ENCODE measurements at places on chromosomes 7 and 10. TPM values are rescaled to one million over a fixed set of nuclear protein-coding genes. Genes with fewer than 3 reads are reported as not detected.

CYP3A7 gene
- total RNA-seq = 1.6 TPM

GDI2 gene
- 174 TPM for total RNA-seq

RASA4B gene
- 30.0 TPM for total RNA-seq

HMX2 gene
- total RNA-seq = not detected

GIMAP4 gene
- total RNA-seq = 83.3 TPM

DNA sequence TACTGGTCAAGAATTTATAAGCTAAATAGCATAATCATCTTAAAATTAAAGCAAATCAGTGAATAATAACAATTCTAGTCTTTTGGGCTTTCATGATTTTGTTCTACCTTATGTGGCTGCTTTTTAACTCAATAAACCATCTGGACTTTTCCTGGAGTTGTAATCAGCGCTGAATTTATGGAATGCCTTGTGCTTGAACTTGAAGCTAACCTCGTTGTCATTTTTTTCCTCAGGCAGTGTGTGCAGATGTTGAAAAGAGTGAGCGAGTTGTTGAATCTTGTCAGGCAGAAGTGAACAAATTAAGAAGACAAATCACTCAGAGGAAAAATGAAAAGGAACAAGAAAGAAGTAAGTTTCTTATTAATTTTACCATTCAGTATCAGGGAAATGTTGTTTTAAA lies 29.5 kb downstream of the ABRAXAS2 start:
- no peak overlapping the region for H3K27ac ChIP-seq
- no peaks in the 10 kb centered on the region for H3K4me1 ChIP-seq
- DNase-seq = no peak
- no peak overlapping the region for H3K4me3 ChIP-seq
- H3K27me3 ChIP-seq = no peaks in the 10 kb centered on the region

DNA sequence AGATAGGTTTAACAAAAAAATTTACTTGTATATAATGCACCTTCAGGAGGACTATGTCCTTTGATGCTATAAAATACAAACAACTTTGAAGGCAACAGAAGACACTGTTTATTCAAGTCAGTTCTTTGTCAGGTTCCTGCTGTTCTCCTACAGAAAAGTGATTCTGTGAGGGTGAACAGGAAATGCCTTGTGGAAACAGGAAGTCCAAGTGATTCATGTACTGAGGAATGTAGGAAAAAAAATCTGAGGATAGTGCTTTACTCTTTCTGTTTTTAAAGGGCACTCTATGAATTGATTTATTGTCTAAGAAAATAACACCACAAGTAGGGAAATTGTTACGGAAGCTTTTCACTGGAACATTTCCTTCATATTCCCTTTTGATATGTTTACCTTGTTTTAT lies 171.9 kb downstream of the HDAC9 start:
- no peaks in the 10 kb centered on the region for H3K27me3 ChIP-seq
- H3K27ac ChIP-seq = no peak overlapping the region
- H3K4me1 ChIP-seq = no peaks in the 10 kb centered on the region
- H3K36me3 ChIP-seq = no peaks in the 10 kb centered on the region

DNA sequence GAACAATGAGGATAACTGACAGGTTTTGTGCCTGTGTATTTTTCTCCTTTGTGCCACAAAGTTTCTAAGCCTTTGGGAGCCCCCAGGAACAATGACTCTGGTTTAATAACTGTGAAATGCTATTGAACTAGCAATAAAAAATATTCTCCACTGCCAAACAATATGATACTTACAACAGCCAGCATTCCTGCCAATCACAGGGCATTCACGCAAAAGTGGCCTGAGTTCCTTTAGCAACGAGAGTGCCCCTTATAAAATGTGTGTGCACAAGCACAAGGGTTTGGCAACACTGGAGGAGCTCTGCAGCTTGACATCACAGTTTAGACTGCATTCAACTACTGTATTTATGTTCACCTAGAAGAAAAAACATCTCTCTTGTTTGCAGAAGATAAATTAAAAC lies 412.9 kb upstream of the NFE2L3 start:
- DNase-seq = no peak
- H3K27me3 ChIP-seq = no peaks in the 10 kb centered on the region

DNA sequence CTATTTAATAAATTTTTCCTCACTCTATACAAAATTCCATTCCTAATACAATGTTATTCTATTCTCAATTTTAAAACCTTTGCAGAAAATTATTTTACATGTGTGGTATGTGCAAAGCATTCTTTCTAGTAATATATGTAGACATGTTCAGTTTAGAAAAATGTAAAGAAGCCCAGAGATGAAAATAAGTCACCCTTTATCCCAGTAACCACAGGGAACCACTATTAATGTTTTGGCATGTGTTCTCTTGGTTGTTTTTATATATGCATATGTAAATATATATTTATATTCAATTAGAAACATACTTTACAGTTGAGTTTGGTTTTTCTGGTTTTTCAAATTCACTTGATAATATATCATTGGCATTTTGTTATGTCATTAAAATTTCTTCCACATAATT lies 14.8 kb upstream of the GLCCI1 start:
- H3K4me1 ChIP-seq = no peaks in the 10 kb centered on the region
- no peak overlapping the region for H3K4me3 ChIP-seq
- DNase-seq = no peak
- no peak overlapping the region for H3K27ac ChIP-seq

- DNase-seq = no peak
- H3K36me3 ChIP-seq = peaks cover 35% of the 10 kb centered on the region
- no peak overlapping the region for H3K27ac ChIP-seq
- no peak overlapping the region for H3K4me3 ChIP-seq
- peaks cover 12% of the 10 kb centered on the region for H3K4me1 ChIP-seq
- no peaks in the 10 kb centered on the region for H3K27me3 ChIP-seq
These were observed 6.3 kb downstream of the NDUFB2 start for GRCh38 chr7:140702774-140703173.

GRCh38 chr7:139777133-139777891 lies 486 bp downstream of the HIPK2 start:
- H3K27ac ChIP-seq = peak overlapping the region; percentile 92
- peak; percentile 72 for DNase-seq
- no peaks in the 10 kb centered on the region for H3K27me3 ChIP-seq
- H3K4me1 ChIP-seq = peaks cover 15% of the 10 kb centered on the region

- H3K27me3 ChIP-seq = no peaks in the 10 kb centered on the region
- no peak for DNase-seq
- H3K36me3 ChIP-seq = no peaks in the 10 kb centered on the region
- peak overlapping the region; percentile 78 for H3K4me3 ChIP-seq
These were observed 1.3 kb downstream of the MOSPD3 start for GRCh38 chr7:100613412-100614175.

- no peak for DNase-seq
- H3K27me3 ChIP-seq = no peaks in the 10 kb centered on the region
- H3K4me1 ChIP-seq = no peaks in the 10 kb centered on the region
- no peaks in the 10 kb centered on the region for H3K36me3 ChIP-seq
- no peak overlapping the region for H3K27ac ChIP-seq
These were observed 123.9 kb downstream of the TAX1BP1 start for GRCh38 chr7:27863880-27864279.

GRCh38 chr7:38973760-38974159 lies 3.9 kb upstream of the POU6F2 start:
- H3K36me3 ChIP-seq = no peaks in the 10 kb centered on the region
- no peaks in the 10 kb centered on the region for H3K4me1 ChIP-seq
- no peak overlapping the region for H3K27ac ChIP-seq
- H3K4me3 ChIP-seq = no peak overlapping the region

- H3K4me1 ChIP-seq = no peaks in the 10 kb centered on the region
- no peak overlapping the region for H3K4me3 ChIP-seq
- H3K27ac ChIP-seq = no peak overlapping the region
- DNase-seq = no peak
- no peaks in the 10 kb centered on the region for H3K27me3 ChIP-seq
- no peaks in the 10 kb centered on the region for H3K36me3 ChIP-seq
These were observed 60.5 kb upstream of the BET1 start for GRCh38 chr7:94064541-94065191.

GRCh38 chr10:8017277-8017676 lies 37.2 kb upstream of the GATA3 start:
- no peaks in the 10 kb centered on the region for H3K27me3 ChIP-seq
- H3K4me3 ChIP-seq = no peak overlapping the region
- no peak for DNase-seq

- H3K4me3 ChIP-seq = no peak overlapping the region
- H3K36me3 ChIP-seq = no peaks in the 10 kb centered on the region
- H3K4me1 ChIP-seq = no peaks in the 10 kb centered on the region
- no peak for DNase-seq
- H3K27me3 ChIP-seq = peaks cover 6% of the 10 kb centered on the region
These were observed 50.9 kb downstream of the LSMEM1 start for GRCh38 chr7:112531675-112532074.

GRCh38 chr10:106440767-106441166 lies 723.7 kb downstream of the SORCS1 start:
- DNase-seq = no peak
- no peaks in the 10 kb centered on the region for H3K4me1 ChIP-seq
- H3K4me3 ChIP-seq = no peak overlapping the region
- H3K27me3 ChIP-seq = no peaks in the 10 kb centered on the region

- DNase-seq = no peak
- H3K4me3 ChIP-seq = no peak overlapping the region
- no peak overlapping the region for H3K27ac ChIP-seq
- H3K36me3 ChIP-seq = no peaks in the 10 kb centered on the region
- H3K4me1 ChIP-seq = no peaks in the 10 kb centered on the region
These were observed 36.8 kb upstream of the HSPA12A start for GRCh38 chr10:116779076-116779687.

GRCh38 chr10:17006631-17007417 lies 122.8 kb downstream of the CUBN start:
- peaks cover 52% of the 10 kb centered on the region for H3K4me1 ChIP-seq
- H3K27me3 ChIP-seq = no peaks in the 10 kb centered on the region
- no peaks in the 10 kb centered on the region for H3K36me3 ChIP-seq
- H3K27ac ChIP-seq = peak overlapping the region; percentile 43
- no peak overlapping the region for H3K4me3 ChIP-seq
- DNase-seq = no peak

DNA sequence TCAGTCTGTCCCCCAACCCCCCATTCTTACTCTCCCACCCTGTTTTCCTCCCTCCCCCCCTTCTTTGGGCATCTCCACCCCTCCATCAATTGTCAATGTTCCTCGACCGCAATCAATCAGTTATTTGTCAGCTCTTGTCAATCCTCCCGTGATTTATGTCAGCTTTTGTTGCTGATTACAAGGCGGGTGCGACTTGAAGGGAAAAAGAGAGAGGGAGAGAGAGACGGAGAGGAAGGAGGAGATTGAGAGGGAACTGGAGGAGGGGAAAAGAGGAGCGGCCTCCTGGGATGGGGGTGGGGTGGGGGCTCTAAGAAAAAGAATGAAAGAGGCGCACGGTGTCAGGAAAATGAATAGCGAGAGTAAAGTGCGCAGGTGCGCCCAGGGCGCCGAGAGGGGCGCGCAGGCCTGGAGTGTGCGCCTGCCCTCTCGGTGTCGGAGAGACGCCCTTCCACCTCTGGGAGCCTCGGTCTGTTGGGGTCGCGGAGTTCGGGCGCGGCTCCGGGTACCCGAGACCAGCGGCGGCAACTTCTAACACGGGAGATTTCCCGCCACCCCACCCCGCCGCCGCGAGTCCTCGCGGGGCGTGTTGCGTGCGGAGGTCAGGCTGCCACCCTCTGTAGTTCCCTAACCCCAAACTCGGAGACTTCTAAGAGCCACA lies 1.1 kb upstream of the ZNF503 start:
- DNase-seq = peak; percentile 74
- H3K36me3 ChIP-seq = peaks cover 8% of the 10 kb centered on the region
- H3K27ac ChIP-seq = peak overlapping the region; percentile 96

GRCh38 chr10:79583488-79584024 lies 23.3 kb upstream of the SFTPA2 start:
- H3K4me1 ChIP-seq = no peaks in the 10 kb centered on the region
- H3K4me3 ChIP-seq = no peak overlapping the region
- no peaks in the 10 kb centered on the region for H3K27me3 ChIP-seq
- no peak overlapping the region for H3K27ac ChIP-seq

DNA sequence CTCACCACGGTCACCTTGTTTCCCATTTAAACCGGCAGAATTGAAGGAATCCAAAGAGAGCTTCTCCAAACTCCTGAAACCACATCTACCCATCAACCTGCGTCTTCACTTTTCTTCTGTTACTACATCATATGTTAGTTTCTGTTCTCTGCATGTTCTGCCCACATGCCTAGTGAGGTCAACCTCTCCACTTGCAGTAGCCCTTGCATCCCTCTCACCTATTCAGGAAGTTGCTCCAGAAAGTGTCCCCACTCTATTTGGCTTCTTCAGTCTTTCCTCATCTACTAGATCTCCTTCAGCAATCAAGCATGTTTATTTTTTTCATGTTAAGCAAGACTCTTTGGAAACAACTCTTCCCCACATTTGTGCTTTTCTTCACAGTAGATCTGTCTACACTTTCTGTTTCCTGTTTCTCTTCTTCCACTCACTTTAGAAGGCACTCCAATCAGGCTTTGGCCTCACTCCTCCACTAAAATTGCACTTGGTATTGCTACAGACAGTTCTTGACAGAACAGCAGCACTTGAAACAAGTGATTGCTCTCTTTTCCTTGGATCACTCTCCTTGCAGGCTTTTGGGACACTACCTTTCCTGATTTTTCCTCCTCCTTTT lies 7.5 kb downstream of the SAMD9L start:
- no peak overlapping the region for H3K4me3 ChIP-seq
- H3K27ac ChIP-seq = no peak overlapping the region
- H3K27me3 ChIP-seq = no peaks in the 10 kb centered on the region
- no peak for DNase-seq
- peaks cover 56% of the 10 kb centered on the region for H3K36me3 ChIP-seq

All from upper lobe of right lung (tissue), 1 donor.